ENCODE measurements at places on chromosomes 6 and 20.

DNA sequence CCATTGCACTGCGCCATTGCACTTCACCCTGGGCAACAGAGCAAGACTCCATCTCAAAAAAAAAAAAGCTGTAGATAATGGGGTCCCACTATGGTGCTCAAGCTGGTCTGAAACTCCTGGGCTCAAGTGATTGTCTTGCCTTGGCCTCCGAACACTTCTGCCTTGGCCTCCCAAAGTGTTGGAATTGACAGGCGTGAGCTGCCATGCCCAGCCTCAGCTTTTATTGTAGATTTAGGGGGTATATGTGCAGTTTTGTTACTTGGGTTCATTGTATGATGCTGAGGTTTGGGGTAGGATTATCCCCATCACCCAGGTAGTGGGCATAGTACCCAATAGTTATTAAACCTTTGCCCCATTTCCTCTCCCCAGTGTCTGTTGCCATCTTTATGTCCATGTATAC is 11.4 kb downstream of the HSPA1B start:
- no peak for DNase-seq

DNA sequence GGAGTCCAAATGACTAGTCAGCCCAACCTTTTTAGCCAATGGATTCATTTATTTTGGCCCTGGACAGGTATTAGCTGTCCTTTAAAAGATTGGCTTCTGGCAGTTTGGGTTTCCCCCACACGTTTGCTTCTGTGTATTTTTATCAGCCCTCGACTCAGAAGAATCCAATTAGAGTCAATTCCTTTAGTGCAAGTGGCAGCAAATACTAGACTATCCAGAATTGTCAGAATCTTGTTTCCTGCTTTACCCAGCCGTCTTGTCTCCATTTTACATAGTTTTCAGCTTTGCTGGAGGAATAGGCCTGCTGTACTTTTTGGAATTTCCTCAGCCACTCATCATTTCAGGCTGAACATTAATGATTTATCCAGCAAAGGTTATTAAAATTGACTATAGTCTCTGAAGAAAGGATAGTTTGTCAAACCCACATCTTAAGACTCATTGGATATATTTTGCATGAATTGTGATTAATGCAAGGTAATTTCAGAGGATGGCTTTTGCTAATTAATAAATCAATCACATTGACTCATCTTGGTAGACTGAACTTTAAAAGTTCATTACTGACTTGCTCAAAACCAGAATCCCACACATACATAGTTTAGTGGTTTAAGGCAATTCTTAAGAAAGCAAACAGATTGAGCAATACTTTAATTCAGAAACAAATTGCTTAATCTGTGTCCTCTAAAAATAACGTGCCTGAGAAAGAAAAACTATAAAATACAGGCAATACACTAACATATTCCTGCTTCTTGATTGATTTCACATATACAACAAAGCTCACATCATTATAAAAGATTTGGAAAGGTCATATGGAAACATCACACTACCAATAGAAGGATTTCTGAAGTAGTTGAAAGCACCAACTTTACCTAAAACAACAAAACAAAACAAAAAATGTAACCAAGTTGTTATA is 62.9 kb upstream of the ZNF217 start:
- DNase-seq: no peak

GRCh38 chr20:32019563-32020463 is 9.6 kb downstream of the CCM2L start:
- no peak for DNase-seq

DNA sequence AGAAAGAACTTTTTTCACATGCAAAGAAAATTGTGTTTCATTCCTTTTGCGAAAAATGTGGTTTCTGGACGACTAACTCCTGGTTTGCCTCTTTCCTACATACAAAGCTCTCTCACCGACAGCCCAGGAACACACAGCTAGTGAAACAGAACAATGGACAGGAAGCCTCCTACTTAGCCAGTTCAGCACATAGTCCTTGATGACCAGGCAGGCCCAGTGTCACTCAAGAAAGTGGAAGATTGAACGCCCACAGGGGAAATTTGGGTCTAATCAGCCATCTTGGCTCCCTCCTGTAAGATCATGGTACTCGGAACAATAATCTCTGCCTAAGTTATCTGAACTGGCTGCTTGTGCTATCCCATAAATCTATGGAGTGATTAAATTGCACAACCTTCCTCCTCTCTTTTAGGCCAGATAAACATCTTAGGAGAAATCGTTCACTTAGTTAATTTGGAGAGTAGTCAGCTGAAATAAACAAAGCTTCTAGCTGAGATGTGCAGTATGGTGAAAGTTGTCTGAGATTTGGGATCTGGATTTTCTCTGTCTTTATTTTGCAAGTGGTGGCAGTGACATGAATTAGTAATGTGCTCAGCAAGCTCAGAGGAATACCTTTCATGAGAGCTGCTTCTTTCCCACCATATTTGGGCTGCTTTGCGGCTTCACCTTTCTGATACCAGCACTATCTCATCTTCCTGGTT is 147.0 kb downstream of the MTFR2 start:
- no peak for DNase-seq

- no peak for DNase-seq
Observed at GRCh38 chr20:49569411-49570115, 1.6 kb upstream of the PTGIS start.

DNA sequence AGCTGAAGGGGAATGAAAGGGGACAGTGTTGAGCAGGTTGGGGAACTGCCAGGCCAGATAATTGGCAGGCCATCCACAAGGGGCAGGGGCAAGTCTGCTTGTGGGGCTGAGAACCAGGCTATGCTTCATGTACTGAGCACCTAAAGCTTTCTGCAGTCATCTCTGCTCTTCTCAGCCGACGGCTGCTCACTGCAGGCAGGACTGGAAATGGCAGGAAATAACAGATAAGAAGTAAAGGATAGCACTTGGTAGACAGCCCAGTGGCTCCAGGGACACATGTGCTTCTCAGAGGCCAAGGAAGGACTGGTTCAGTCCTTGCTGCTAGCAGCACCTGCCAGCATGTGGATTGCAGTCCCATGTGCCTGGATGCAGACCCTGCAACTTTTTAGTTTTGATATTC is 89.8 kb downstream of the CD164 start:
- no peak for DNase-seq

DNA sequence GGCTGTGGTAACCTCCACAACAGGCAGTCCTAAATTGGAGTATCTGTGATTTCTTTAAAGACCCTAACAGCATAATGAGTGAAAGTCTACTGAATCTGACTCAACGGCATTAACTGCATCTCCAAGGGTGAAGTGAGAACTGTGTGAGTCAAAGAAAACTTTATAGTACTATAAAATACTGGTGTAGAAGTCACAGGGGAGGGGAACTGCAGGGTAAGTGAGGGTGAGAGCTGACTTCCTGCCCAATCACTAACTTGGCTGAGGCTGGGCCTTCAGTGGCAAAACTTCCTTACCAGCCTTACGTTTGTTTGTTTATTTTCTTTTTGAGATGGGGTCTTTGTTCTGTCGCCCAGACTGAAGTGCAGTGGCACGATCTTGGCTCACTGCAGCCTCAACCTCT is 109.8 kb downstream of the PTPRK start:
- no peak for DNase-seq

DNA sequence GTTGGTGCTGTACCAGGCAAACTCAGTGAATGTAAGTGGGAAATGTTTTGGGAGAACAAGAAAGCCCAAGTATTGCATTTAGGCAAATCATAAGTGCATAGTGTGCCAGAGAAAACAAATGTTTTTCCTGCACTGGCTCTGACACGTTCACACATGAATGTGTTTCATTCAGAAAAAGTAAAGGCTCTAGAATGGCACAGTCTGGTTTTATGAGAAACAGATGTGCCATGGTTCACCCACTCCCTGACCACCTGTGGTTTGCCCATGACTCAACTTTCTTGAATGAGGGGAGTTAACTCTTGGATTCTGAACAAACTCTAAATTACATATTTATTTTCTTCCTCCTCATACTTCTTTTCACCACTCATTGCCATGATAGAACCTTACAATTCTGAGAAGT is 126.9 kb downstream of the KCNQ5 start:
- DNase-seq: peak; percentile 70

GRCh38 chr6:22057962-22058361 is 238.9 kb downstream of the PRL start:
- no peak for DNase-seq

GRCh38 chr20:44830523-44830922 is 20.2 kb upstream of the RIMS4 start:
- no peak for DNase-seq

DNA sequence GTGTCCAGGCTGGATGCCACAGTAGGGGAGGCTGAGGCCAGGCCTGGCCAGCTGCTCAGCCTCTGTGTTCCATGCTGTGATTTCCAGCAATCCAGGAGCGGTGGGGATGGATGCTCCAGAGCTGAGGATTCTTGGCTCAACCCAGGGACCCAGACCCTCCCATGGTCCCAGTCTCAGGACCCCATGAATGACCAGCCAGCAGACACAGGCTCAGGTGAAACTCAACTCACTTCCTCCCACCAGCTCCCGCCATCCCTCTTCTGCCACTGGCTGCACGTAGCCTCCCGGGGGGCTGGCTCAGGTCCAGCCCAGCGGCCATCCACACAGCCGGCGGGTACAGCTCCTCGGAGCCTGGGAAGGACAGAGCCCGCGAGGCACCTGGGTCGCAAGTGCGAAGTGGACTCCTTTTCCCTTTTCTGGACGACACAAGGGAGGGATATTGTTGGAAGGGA is 54.5 kb upstream of the DACT2 start:
- DNase-seq: no peak

- no peak for DNase-seq
Observed at GRCh38 chr6:45709781-45710220, 305.9 kb downstream of the CLIC5 start.

- DNase-seq: no peak
Observed at GRCh38 chr6:98894810-98895209, 52.9 kb downstream of the FBXL4 start.

DNA sequence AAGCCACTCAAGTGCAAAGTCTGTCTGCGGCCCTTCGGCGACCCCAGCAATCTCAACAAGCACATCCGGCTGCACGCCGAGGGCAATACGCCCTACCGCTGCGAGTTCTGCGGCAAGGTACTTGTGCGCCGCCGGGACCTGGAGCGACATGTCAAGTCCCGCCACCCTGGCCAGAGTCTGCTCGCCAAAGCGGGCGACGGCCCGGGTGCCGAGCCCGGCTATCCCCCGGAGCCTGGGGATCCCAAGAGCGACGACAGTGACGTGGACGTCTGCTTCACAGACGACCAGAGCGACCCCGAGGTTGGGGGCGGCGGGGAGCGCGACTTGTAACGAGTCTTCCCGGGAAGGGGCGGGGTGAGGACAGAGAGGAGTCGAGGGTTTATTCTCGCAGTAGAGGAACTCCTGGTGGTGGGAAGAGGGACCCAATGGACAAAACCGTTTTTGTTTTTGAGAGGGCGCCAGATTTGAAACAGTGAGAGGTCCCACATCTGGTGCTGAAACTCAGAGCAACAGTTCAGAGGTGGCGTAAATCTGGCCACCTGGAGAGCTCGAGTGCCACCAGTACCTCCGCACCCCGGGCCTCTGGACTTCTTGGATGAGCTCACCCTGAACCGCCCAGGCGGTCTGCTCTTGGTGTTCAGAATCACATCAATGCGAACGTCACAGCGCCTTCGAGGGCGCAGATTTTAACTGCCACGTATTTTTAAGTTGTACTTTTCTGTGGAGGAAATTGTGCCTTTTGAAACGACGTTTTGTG is 8.0 kb downstream of the PRDM13 start:
- DNase-seq: peak; percentile 32

GRCh38 chr20:21325296-21325695 is 22.2 kb downstream of the XRN2 start:
- no peak for DNase-seq

DNA sequence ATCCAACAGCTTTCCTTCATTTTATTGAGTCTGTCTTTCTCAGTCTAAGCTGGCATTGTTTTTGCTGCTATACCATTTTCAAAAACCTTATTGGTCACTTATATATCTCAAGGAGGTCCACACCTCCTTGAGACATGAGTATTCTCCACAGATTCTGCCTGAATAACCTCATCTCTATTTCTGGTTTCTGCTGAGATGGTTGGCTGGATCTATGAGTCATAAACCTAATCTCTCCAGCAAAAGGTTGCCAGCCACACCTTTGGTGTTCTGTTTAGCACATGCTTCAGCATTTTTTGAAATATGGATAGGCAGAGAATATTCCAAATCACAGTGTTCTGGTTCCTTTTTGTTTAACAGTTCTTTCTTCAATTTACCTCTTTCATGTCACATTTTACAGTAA is 40.8 kb upstream of the TMEM244 start:
- DNase-seq: no peak

- no peak for DNase-seq
Observed at GRCh38 chr6:125717120-125717731, 32.2 kb upstream of the HEY2 start.

- DNase-seq: no peak
Observed at GRCh38 chr6:100163035-100163434, 169.0 kb upstream of the MCHR2 start.

DNA sequence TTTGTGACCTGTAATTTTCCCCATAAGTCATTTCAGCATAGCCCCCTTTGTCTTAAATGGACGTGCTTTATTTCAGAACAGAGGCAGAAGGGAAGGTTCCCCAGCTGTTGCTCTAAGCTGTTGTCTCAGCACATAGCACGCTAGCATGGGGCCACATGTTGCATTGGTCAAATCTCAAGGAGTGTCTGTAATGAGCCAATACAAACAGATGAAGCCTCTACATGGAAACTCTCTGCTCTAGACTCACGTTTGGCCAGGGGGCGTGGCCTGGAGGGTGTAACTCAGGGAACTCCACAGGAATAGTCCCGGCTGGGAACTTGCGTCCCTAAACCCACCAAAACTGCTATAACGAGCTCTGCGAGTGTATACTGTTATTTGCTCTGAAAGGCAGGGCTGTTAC is 35.2 kb upstream of the SLC22A2 start:
- DNase-seq: no peak

DNA sequence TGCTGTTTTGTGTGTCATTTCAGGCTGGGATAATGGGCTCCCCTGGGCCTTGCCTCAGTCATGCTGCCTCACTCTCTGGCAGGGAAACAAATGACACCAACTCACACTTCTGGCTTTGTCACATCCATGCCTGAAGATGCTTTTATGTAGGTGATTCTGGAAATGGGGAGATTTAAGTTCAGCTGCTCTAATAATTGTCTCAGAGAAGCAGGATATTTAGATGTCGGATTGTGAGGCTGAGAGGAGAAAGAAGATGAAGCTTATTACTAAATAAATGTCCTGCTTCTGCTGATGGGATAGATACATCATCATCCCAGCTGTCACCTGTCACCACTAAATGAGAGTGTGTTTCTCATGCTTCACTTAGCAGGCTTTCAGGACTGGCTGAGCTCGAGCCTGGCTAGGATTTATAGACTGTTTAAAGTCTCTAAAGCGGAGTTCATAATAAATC is 480.2 kb upstream of the SPTLC3 start:
- DNase-seq: peak; percentile 62

- peak; percentile 20 for DNase-seq
Observed at GRCh38 chr6:39367700-39368099, 45.2 kb upstream of the KCNK16 start.

- no peak for DNase-seq
Observed at GRCh38 chr6:135128268-135128914, 52.7 kb upstream of the MYB start.

DNA sequence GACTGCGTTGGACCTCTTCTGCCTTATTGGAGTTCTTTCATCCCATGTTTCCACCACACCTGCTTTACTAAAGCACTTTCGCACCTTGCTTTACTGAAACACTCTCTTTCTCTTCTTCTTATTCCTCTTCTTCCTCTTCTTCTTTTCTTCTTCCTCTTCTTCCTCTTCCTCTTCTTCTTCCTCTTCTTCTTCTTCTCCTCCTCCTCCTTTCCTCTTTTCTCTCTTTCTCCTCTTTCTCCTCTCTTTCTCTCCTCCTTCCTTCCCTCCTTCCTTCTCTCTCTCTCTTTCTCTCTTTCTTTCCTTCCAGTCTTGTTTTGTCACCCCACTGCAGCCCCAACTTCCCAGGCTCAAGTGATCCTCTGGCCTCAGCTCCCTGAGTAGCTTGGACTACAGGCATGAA is 4.0 kb upstream of the RIPPLY2 start:
- no peak for DNase-seq
